T-helper 1 cell (primary cell): ENCODE measurements at places on chromosomes 11 and 22.

- DNase-seq = no peak
These were observed 1.4 kb upstream of the CASP5 start for GRCh38 chr11:105024394-105024793.

GRCh38 chr11:130037058-130037457 lies 32.6 kb upstream of the APLP2 start:
- no peak for DNase-seq

- no peak for DNase-seq
These were observed 121.9 kb downstream of the ARHGAP42 start for GRCh38 chr11:100808904-100809491.

GRCh38 chr11:34650528-34650927 lies 29.6 kb downstream of the EHF start:
- peak; percentile 80 for DNase-seq

DNA sequence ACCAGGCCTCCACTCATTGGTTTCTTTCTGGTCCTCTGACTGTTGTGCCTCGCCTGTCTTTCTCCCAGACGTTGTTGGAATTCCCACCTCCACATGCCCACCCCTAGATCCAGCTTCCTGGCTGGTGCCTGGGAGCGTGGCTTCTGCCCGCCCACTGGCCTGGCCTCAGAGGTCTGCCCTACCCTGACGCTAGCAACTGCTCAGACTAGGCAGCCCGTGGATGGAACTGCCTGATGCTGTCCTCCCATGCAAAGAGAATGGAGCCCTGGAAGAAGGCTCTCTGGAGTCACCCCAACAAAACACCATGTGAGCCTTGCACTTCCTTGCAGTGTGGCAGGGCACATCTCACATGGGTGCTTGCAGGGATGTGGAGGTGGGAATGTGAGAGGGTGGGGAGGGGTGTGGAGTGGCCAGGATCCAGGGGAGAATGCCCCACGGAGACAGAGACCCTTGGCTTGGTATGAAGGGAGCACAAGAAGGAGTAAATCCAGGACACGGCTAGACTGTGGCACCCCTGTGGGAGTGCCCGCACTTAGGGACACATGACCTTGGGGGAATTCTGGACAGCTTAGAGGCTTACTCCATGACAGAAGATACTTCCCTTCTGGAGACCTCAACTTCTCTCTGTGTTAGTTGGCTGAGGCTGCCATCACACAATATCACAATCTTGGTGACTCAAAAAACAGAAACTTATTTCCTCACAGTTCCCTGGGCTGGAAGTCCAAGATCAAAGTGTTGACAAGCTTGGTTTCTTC lies 22.5 kb upstream of the ADA2 start:
- no peak for DNase-seq

- no peak for DNase-seq
These were observed 1.1 kb upstream of the PELI3 start for GRCh38 chr11:66465373-66466224.

GRCh38 chr11:32312865-32313403 lies 122.4 kb downstream of the WT1 start:
- no peak for DNase-seq

DNA sequence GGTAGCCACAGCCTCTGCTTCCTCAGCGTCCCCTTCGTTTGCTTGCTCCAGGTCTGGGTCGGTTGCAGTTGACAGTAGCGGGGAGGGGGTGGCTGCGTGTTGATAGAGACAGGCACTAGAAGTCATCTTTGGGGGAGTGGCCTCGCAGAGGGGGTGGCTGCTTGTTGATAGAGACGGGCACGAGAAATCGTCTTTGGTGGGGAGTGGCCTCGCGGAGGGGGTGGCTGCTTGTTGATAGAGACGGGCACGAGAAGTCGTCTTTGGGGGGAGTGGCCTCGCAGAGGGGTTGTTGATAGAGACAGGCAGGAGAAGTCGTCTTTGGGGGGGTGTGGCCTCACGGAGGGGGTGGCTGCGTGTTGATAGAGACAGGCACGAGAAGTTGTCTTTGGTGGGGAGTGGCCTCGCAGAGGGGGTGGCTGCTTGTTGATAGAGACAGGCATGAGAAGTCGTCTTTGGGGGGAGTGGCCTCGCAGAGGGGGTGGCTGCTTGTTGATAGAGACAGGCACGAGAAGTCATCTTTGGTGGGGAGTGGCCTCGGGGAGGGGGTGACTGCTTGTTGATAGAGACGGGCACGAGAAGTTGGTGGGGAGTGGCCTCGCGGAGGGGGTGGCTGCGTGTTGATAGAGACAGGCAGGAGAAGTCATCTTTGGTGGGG lies 328.3 kb downstream of the TBC1D22A start:
- peak; percentile 50 for DNase-seq

DNA sequence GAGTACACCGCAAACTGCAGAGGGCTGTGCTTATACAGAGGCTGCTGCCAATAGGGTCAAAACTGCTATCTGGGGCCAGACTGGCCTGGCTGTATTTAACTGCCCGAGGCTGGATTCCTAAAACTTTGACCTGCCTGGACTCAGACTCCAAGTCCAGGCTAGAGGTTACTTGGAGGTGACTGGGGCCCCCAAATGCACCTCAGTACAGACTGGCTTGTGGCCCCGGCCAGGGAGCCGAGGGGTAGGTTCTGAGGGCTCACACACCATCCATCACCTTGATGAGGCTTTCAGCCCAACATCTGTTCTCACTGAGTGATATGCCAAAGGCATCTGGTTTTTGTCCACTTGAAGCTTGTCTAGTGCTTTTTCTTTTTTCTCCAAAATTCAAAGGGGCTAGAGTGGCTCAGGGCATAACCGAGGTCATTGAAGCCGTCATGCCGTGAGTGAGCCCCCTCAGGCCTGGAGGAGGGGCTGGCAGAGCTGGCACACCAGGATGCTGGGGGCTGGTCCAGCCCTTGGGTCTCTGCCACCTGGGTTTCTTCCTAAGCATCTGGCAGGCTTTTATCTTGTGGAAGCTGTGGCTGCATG lies 52.4 kb upstream of the TTLL12 start:
- no peak for DNase-seq

- no peak for DNase-seq
These were observed 22.0 kb downstream of the FAT3 start for GRCh38 chr11:92246630-92247029.

- DNase-seq = no peak
These were observed 35.8 kb upstream of the MYOD1 start for GRCh38 chr11:17683377-17684161.

DNA sequence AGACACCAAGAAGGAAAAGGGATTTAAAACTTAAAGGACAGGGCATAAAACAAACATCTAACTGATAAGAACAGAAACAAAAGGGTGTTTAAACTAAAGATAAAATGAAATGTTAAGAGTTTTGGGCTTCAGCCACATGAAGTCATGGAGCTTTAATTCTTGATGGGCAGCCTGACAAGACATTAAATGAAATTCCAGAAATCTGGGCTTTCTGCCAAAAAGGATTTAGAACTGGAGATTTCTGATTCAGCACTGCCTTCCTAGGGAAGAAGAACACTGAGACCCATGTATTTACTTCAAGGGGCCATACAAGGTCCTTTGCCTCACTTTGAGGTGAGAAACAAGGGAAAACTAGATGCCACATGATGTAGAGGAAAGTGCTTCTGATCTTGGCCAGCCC lies 355.9 kb upstream of the RAG2 start:
- DNase-seq = no peak

DNA sequence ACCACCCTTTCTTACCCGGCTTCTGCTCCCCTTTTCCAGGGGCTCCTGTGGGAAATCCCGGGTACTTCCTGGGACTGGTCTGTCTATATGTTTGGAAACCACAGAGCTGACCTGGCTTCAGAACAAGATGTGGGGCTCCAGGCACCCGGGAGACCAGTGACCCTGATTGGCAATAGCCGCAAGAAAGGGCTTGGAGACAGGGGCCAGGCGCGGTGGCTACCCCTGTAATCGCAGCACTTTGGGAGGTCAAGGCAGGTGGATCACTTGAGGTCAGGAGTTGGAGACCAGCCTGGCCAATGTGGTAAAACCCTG lies 3.2 kb upstream of the NEAT1 start:
- no peak for DNase-seq

DNA sequence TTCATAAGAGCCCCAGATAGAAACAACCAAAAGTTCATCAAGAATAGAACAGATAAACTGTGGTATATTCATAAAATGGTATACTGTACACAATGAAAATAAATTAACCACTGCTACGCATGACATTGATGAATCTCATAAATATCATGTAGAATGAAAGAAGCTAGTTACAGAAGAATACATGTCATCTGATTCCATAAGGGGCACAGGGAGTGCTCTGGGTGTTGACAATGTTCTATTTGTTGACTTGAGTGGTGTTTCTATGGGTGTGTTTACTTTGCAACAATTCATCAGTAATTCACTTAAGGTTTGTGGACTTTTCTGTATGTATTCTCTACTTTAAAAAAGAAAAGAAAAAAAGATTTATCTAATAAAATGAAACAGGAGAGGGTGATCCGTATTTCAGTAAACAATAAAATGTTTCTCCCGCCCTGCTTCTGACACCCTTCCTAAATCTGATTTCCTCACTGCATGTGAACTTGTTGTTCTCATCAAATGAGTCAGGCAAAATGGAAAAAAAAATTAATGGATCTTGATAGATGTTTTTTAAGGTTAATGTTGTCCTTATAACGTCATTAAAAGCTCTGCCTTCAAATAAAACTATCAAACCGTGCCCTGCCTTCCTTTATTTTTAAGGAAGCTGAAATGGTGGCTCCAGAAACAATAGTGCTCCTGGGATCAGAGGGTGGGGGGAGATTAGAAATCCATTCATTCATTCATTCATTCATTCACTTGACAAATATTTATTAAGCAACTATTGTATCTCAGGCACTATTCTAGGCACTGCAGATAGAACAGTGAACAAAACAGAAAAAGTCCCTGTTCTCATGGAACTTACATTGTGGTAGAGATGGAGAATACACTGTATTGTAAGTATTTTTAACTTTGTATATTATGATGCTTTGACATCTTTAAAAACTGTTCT lies 77.2 kb upstream of the CD44 start:
- no peak for DNase-seq

GRCh38 chr11:134373591-134374052 lies 38.4 kb downstream of the B3GAT1 start:
- no peak for DNase-seq

- no peak for DNase-seq
These were observed 310.8 kb downstream of the DDX10 start for GRCh38 chr11:108975641-108976071.

DNA sequence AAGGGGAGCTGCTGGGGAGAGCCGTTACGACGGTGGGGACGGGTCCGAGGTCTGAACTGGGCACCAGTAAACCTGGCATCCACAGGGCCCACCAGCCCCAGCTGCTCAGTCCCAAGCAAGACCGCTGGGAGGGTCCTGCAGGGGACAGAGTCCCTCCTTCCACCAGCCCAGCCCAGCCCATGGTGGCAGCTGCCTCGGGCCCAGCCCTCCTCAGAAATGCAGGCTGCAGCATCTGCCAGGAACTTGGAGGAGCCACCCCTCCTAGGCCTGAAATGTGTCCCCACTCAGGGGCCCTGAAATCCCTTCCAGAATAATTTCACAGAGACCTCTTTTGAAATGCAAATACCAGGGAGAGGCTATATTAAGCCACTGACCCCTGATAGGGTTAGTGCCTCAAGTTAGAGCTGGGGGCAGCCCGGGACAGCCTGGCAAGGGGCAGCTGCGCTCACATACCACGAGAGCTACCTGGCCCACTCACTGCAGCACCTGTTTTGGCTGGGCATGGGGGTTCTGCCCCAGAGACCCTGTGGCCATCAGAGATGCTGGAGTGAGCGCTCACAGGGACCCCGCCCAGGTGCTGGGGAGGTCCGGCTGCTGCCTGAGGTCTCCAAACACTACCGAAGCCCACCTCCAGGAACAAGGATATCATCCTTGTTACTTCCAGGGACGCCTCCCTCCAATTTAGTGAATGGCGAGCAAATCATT lies 53.1 kb downstream of the CELSR1 start:
- DNase-seq = no peak

DNA sequence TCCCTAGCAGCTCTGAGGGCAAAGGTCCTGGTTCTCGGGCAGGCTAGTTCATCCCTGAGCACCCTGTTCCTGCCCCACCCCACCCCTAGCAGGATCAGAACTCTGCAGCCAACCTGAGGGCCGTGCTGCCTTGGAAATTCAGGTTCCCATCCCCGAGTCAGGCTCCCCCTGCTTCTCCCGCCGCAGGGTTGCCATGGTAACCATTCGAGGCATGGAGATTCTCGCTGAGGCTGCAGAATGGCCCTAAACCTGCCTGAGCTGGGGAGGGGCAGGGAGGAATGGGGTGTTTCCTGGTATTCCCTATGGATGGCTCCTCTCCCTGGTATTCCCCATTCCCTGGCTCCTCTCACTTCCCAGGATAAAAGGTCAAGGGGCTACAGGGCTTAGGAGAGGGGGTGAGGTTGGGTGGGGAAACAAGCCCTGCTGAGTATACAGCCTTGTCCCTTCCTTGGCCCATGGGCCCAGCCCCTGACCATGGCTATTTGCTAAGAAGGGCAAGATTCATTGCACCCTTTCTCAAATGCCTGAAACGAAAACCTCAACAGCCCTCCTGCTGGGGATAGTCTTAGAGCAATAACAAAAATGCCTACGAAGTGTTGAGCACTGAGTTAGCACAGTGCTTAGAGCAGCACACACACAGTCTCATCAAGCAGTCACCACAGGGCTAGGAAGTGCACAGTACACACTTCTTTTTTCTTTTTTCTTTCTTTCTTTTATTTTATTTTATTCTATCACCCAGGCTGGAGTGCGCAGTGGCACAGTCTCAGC lies 58.7 kb downstream of the CHST1 start:
- DNase-seq = no peak

- DNase-seq = no peak
These were observed 55.8 kb downstream of the PPME1 start for GRCh38 chr11:74226907-74227306.

DNA sequence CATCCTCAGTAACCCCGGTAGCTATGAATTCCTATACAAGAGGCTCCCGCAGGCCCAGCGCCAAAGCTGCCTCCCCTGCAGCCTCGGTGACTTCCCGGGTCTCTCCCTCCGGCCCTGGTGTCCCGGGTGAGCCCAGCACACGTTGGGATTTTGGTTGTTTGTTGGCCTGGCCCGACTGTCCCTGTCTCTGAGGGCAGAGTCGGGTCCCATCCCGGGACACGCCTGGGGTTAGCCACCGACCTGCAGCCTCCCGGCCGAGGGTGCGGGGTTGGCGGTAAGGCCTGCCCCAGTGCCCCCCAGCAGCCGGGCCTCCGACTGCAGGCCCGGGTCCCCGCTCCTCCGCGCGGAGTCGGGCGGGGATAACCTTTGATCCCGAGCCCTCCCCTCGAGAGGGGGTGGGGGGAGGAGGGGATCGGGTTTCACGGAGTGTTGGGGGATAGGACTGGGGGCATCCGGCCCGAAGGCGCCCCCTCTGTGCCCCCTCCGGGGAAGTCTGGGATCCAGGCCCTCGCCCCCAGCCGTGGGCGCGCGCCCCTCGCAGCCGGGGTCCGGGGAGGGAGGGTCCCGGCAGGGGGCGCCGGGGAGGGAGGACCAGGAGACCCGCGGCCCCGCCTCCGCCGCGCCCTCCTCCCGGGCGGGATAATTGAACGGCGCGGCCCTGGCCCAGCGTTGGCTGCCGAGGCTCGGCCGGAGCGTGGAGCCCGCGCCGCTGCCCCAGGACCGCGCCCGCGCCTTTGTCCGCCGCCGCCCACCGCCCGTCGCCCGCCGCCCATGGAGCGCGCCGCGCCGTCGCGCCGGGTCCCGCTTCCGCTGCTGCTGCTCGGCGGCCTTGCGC lies at the start of gene FBLN1:
FBLN1 (plus strand) TSS at position 669 of the 835 bp plus-strand sequence; CDS start at position 772, 103 bp downstream.
- DNase-seq = no peak

GRCh38 chr11:119589001-119589400 lies 140.0 kb downstream of the NECTIN1 start:
- DNase-seq = no peak

- no peak for DNase-seq
These were observed 698 bp upstream of the ANAPC15 start for GRCh38 chr11:72112978-72113808.

- DNase-seq = no peak
These were observed 23.7 kb downstream of the SCN4B start for GRCh38 chr11:118128721-118129470.

- DNase-seq = peak; percentile 2
These were observed 8.1 kb upstream of the ANKRD13D start for GRCh38 chr11:67280788-67281551.
